GM13976 (cell line): ENCODE measurements at places on chromosomes 4 and X.
A peak's percentile ranks its signal among the peaks of the same experiment; 100 is the strongest.

DNA sequence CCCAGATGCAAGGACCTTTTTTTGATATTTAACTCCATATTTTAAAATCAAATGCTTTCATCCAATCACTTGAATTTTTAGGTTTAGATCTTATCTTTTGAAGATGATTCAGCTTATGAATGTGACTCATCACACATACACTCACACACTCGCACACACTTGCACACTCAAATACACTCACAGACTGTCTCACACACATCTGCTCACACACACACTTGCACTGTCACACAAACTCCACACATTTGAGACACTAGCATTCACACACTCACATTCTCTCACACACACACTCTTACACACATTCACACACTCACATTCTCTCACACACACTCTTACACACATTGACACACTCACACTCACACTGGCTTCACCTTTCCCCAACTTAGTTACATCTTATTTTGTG is 37.8 kb downstream of the MAGEA1 start:
- DNase-seq, result no peak

- no peak for DNase-seq
Measured at GRCh38 chrX:85503258-85504158, 124.0 kb upstream of the POF1B start.

DNA sequence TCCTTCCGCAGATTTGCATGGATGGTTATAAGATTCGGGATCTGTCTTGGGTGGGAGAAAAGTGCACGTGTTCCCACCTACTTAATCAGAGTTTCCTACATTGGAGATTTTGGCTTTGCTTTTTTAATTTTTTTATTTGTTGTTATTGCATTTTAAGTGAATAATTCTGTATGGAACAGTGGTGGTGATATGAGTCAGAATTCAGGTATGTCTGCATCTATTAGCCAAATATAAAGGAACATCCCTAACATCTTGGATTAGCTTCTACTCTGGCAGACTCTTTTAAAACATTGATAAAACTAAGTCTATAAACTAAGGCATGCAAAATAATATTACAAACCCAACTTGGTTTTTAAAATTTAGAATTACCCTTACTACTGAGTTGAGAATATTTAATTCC is 659.8 kb upstream of the EPHA5 start:
- DNase-seq, result no peak

GRCh38 chr4:98633159-98633558 is 25.3 kb downstream of the TSPAN5 start:
- DNase-seq, result no peak

DNA sequence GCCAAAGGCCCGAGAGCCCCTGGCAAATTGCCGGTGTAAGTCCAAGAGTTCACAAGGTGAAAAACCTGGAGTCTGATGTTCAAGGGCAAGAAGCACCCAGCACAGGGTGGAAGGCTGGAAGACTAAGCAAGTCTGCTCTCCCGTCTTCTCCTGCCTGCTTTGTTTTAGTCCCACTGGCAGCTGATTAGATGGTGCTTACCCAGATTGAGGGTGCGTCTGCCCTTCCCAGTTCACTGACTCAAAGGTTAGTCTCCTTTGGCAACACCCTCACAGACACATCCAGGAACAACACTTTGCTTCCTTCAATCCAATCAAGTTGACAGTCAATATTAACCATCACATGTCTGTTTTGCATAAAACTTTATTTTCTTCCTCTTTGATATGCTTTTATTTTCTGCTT is 157.4 kb downstream of the HS3ST1 start:
- DNase-seq, result no peak

- DNase-seq, result no peak
Measured at GRCh38 chrX:40719731-40720130, 15.6 kb downstream of the MED14 start.

- peak; percentile 37 for DNase-seq
Measured at GRCh38 chrX:48021026-48021900, 14.5 kb downstream of the SPACA5 start.

DNA sequence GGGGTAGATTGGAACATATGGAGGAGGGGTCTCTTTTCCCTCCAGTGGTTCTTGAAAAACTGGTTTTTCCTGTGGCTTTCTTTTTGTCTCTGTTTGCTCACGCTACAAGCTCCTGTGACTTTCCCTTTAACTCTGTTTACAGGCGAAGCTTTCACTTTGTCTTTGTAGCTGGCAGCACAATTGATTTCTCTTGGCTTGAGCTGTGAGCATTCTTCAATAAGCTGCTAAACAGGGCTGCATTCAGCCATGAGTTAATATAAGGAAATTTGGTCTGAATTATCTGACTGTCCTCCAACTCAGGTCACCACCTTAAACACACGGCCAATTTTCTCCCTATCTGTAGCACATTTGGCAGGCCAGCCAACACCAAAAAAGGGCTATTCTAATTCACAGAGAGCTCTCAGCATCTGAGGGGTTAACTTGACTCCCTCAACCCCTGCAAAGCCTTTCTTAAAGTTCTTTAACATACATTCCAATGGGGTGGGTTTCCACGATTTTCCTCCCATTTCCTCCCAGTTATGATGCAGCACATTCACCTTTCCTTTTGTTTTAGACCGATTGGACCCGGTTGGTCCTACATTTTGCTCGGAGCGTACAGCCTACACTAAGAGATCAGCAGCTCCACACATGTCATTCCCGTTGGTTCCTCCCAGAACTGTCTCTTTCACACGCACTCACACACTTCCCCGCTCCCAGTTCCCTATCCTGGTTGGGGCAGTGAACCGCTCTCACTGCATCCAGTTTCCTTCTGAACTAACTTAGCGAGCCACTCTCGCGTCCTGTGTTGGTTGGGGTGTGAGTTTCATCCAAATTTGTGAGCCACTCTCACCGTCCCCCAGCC is 45.4 kb downstream of the UGT2A3 start:
- DNase-seq, result no peak

- DNase-seq, result no peak
Measured at GRCh38 chr4:185532795-185533324, 2.4 kb downstream of the PDLIM3 start.

DNA sequence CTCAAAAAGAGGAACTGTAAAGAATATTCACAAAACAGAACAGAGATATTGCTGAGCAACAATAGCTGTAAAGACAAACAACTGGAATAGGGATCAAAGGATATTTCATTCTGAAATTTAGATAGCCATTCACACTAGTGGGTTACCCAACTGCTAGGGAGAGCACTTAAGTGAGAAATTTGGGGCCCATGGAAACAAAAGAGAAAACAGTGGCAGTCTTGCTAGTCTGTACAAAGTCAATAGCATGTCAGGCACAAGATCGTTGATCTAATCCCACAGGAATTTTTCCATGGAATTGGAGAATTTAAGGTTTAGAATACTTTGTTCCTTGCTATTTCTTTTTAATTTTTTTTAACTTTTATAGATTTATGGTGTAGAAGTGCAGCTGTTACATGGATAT is 467.0 kb downstream of the PCDH18 start:
- DNase-seq, result no peak

DNA sequence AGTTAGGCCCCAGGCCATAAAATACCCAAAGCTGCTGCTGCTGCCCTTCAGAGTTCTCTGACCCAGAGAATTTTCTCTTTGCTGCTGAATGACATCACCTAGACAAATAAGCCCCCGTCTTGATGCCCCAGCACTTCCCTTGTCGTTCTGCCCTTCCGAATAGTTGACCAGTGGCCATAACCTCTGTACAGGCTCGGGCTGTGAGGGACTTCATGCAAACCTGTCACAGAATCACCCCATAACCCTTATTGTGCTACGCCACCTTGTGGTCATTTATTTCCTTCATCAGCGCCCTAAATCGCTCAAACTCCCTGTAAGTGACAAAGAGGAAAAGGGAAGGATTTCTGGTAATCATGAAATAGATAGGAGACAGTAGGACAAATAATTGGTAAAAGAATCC is 18.8 kb downstream of the SPACA5 start:
- DNase-seq, result peak; percentile 40
